ENCODE measurements at places on chromosomes 6 and 20.

DNA sequence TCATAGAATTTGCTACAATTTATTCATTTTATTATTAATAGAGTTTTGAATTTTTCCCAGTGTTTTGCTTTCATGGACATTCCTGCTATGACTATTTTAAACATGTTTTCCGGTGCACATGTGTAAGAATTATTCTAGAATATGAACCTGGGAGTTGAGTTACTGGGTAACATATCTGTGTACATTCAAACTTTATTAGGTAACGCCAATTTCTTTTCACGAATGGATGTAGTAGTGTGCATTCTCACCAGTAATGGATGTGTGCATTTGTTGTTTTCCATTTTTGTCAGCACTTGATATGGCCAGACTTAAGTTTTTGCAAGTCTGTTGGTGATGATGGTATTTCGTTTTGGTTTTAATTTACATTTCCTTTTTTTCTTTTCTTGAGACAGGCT lies 118.8 kb downstream of the CDKAL1 start:
- DNase-seq = no peak

GRCh38 chr20:38345643-38346042 lies 639 bp upstream of the LBP start:
- no peak for DNase-seq

- no peak for DNase-seq
Measured at GRCh38 chr6:147950623-147950987, 392.0 kb upstream of the SASH1 start.

DNA sequence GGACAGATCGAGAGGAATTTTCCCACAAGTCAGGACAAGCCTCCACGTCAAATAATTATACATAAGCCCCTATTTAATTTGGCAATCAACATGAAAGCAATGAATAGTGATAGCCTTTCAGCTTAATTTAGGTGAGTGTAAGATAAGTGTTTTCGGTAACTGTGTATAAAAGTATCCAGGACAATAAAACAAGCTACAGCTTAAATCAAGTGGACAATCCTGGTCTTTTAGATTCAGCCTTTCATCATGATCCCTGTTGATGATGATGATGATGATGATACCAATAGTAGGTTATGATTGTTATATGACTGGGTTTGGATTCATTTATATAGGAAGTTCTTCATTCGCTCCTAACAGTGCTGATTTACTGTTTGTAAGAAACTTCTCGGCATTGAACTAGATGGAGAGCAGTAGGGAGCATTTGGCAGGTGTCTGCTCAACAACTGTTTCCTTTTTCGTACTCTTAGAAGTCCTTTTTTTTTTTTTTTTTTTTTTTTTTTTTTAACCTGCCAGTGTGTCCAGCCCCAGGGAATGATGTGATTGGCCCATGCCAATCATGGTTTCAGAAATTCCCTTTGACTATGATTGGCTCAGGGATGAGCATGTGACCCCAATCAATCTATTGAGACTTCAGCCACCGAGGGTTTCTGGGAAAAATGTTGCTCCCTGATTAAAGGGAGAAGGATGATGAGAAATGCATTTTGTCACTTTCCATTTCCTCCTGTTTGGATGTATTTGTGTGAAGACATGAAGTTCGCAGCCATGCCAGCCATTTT lies 11.3 kb upstream of the RNF182 start:
- DNase-seq = no peak

- no peak for DNase-seq
Measured at GRCh38 chr20:54152227-54153040, 21.4 kb downstream of the CYP24A1 start.

DNA sequence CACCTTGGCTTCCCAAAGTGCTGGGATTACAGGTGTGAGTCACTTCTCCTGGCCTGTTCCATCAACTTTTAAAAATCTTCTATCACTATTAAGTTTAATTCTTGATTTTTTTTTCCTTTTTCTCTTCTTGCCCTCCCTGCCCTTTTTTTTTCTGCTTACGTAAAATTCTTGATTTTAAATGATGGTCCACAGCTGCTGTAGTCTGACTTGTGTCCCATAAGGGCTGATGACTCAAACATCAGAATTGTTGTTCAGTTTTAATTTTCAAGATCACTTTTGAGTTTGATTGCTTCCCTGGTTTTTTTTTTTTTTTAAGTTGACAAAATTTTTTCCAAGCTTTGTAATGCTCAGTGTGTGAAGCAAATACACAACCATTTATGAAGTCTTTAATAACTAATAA lies 61.9 kb downstream of the CBFA2T2 start:
- DNase-seq = no peak

GRCh38 chr6:33843131-33844121 lies 39.6 kb upstream of the MLN start:
- no peak for DNase-seq

GRCh38 chr6:85395746-85396145 lies 54.1 kb upstream of the NT5E start:
- DNase-seq = no peak

DNA sequence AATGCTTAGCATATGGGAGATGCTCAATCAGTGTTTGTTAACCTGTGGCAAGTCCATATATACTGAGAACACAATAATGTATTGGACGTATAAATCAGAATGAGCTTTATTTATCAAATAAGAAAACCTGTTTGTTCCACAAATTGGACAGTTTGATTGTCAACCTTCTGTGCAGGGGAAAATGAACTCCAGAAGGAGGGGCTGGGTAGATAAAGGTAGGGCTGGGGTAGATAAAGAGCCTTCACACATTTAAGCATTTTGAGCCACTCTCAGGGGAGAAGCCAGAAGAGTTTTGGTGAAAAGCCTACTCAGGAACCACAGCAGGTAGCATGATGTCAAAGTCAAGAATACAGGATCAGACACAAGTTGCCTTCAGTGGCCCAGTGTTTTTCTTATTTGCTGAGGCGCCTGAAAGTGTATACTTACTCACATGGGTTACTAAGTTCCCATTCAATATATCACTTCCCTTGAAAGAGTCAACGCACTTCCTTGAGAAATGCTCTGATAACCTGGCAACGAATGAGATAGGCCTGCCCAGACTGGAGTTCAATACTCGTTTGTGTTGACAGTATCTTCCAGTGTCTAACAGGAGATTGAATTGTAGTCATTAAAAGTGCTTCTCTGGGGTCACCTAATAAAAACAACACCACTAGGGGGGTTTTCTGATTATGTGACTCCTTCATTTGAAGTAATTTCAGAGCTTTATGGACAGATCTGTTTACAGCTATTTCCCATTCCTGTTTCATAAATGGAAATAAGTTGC lies 263.9 kb upstream of the CITED2 start:
- DNase-seq = no peak

GRCh38 chr6:45665859-45666258 lies 288.1 kb upstream of the SUPT3H start:
- DNase-seq = no peak

GRCh38 chr6:15929685-15930084 lies 199.2 kb upstream of the MYLIP start:
- no peak for DNase-seq

DNA sequence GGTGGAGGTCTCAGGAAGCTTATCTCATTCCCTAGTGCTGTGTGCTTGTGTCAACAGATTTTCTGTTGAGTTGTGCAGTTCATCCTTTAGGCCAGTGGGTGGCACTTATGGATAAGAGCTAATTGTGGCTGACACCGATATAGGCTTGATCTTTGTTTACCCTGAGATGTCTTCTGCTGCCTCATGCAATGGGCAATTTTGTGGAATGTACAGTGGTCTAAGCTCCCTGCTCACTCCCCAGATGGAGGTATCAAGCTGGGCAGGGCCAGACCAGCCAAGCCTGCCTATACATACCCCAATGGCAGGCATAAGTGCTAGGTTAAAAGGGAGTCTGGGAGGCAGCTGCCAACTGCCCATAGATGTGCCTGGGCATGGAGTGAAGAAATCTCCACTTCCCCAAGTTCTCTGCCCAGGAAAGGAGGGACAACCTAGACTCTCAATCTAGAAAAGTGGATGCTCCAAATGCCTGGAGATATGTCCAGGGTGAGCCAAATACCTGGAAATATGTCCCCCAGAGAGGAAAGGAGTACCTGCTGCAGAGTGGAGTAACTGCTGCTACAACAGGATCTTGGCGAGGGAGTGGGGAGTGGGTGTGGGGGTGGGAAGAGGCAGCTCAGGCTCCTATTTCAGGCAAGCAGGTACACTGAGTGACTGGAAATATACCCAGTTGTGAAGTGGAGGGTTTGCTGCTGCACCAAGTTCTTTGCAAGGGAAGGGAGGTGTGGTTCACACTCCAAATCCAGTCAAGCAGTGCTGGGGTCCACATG lies 53.2 kb upstream of the ARG1 start:
- no peak for DNase-seq

DNA sequence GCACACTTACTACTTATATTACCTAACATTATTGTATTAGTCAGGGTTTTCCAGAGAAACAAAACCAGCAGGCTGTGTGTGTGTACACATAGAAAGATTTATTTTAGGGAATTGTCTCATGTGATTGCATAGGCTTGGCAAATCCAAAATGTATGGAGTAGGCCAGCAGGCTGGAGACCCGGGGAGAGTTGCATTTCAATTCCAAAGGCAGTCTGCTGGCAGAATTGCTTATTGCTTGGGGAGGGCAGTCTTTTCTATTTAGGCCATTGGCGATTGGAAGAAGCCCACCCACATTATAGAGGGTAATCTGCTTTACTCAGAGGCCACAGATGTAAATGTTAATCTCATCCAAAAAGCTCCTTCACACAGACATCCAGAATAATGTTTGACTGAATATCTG lies 157.0 kb downstream of the ADGRG6 start:
- no peak for DNase-seq
